ENCODE measurements at places on chromosomes 12 and 14. TPM values are rescaled to one million over a fixed set of nuclear protein-coding genes. Genes with fewer than 3 reads are reported as not detected.

- no peak for DNase-seq
Observed at GRCh38 chr12:128073937-128074336, 193.0 kb upstream of the TMEM132C start.

DNA sequence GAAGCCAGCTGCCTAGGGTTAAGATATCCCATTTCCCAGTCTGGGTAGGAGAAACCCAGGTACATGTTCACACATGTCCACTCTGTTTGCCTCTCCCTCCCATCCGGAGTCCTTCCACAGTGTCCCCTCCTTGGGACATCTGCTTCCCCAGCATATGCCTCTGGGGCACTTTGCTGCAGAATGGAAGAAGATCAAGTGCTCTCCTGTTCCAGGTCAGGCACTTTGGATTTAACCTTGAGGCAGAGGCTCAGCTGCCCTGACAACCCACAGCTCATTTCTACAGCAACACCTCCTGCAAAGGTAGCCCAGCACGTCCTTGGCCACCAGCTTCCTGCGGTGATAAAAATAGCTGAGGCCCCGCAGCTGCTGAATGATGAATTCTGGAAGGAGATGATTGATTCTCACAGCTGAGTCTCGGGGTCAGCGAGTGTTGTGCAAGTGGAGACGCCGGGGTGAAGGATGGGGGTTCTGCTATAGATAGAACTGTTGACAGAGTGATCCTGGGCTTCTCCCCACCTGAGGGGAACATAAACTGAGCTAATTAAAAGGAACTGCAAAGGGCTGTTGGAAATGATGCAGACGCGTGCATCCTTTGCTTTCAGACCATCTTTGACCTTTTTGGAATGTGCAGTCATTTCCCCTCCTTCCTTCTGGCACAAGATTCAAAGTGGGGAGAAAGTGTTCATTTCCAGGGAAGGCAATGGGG lies 145.0 kb downstream of the SLC38A6 start:
- DNase-seq, result no peak

DNA sequence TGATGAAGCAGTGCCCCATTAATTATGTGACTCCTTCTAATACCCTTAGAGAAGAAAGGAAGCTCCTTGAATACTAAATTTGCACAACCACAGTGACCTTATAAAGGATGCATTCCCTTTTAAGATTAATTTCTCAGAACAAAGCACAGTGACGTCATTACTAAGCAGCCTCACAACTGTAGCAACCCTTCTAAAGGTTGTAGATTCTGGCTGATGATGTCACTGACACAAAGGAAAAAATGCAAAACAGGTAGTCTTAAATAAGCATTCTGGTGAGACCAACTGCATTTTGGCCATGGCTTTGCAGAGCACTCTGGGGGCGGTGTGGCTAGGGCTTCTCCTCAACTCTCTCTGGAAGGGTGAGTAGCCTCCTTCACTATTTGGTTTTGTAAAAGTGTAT lies 38.4 kb upstream of the OR4E1 start:
- DNase-seq, result no peak

DNA sequence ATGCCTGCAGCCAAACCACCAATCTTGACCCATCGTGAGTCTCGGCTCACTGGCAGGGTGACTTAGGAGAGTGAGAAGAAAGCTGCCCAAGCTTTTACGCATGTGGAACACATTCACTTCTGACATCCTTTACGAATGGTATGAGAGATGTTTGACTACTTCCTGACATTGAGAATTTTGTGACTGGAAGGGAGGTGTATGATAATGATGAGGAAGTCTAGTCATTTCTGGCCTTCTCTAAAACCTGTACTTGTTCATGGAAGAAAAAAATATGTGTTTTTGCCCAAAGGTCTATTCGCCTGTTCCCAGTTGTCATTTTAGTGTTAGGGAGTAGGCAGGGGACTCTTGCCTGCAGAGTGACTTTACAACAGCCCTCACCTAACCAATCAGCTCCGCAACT lies 227.2 kb upstream of the ATP2B1 start:
- DNase-seq, result no peak

DNA sequence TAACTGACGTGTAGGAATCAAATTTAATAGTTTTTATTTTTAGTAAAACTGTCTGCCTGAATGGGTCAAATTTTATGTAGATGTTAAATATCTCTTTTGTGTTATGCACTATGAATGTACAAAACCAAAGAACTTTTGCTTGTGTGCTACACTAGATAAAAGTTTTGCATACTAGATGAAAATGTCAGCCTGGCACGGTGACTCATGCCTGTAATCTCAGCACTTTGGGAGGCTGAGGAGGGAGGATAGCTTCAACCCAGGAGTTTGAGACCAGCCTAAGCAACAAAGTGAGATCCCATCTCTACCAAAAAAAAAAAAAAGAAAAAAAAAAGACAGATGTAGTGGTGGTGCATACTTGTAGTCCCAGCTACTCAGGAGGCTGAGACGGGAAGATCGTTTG lies 11.1 kb downstream of the AEBP2 start:
- DNase-seq, result no peak

DNA sequence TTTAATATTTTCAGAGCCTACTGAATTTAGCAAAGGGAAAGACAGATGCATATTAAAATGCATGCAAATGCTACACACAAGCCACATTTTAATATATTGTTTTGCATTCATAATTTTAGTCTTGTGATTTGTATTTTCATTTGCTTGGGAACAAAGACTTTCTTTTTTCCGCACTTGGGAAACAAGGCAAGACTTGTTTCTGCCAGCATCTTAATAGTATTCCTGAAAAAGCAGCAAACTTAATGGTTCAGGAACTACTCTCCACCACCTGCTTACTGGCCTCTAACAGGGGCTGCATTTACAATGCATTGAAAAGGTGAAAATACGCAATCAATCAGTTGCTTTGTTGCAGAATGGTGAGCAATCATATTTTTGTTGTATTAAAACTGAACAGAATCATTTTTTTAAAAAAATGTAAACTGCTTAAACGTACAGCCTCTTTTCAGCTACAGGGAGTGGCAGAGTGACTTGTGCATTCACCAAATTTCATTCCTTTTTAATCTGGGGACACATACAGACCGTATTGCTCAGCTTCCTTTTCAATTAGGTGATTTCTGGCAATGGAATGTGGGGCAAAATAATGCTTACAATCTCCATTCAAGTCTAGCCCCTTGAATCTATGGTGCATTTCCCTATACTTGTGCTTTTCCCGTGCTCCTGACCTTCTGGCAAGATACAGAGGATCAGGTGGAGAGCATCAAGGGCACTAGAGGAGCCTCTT lies 144.1 kb upstream of the BTG1 start:
- DNase-seq, result no peak

- no peak for DNase-seq
Observed at GRCh38 chr14:102684298-102684663, 91.8 kb downstream of the RCOR1 start.

DNA sequence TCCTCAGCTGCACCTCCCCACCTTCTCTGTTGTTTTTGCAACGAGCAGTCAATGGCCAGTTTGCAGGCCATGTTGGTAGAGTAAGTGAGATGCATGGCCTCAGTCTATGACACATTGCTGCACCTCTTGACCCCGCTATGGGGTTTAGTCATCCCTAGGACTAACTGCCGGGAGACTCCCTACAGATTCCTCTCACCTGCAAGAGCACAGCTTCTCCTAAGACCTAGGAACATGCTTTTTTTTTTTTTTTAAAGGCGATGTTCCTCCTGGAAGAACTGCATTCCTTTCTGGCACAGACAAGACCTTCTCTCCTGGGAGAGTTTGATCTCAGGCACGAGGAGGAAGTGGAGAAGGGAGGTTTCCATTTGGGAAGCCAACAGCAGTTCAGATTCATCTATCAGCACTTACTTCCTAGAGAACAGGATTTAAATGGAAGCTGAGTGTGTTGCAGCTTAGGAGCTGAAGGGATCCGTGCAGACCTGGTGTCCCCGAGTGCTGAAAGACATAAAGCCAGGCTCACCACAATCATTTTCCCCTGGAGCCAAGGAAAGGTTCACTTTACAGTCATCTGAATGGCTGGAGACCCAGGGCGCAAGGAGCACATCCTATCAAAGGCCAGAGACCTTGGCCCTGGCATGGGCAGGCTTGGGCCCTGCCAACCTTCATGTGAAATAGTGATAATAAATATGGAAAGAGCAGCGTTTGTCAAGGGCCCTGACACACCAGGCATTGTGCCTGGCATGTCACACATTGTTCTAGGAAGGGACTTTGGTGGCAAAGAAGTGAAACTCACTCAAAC lies 104.1 kb downstream of the LGMN start:
- DNase-seq, result peak; percentile 1

DNA sequence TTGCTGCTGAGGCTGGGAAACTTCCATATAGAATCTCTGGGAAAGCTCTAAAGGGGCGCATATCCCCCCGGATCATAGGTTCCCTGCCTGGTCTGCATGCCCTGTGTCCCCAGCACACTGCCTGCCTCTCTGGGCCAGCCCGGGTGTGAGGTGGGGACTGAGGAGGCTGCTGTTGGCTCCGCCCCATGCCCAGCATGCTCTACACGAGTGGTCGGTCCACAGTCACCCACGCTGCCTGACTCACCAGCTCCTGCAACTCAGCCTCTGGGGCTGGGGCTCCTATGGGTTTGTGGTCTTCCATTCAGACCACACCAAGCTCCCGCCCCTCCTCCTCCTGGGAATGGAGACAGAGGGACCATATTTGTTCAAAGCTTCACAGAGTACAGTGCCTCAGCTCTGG lies 88.5 kb upstream of the ANO2 start:
- no peak for DNase-seq

DNA sequence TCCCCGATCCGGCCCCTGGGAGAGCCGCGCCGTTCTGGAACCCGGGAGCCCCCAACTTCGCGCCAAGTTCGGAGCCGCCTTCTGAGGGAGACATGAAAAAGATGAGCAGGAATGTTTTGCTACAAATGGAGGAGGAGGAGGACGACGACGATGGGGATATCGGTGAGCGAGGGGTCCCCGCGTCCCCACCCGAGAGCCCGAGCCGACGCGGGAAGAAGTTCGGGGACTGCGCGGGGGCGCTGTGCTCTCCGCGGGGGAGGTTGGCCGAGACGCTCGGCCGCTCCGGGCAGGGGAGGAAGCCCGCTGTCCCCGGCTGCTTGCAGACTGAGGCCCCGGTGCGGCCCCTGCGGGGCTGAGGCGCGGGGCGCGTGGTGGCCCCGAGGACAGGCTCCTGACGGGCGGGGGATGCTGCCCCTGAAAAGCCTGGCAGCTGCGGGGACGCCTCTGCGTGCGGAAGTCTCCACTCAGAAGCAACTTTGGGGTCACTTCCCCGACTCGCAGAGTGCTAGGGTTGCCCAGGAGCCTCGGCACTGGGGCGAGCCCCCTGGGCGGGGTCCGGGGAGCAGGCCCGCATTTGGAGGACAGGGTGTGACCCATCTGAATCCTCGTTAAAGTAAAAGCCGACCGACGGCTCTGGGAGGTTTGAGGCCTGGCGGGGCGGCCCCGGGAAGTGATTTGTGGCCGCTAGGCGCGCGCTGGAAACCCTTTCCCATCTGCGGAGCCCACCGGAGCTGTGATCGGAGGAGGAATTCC lies 511 bp downstream of the ANO6 start:
- peak; percentile 56 for DNase-seq

DNA sequence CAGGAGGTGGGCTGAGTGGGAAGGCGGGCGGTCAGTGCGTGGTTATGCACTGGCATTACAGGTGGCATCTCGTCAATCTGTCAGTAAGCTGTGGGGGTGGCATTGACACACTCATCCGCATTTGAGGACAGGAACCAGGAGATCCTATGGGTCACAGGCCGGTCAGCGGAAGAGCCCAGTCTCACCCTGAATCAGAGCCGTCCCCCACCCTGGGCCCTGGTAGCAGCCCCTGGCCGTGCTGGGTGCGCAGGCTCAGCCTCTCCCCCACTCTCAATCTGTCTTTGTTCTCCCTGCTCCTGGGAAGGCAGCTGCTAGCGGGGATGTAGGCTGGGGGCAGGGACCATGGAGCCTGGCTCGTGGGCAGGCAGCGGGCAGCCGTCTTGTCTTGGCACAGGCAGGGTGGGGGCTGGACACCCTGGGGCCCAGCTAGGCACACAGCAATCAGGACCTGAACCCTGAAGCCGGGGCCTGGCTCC lies 5.1 kb downstream of the INF2 start:
- DNase-seq, result peak; percentile 58

DNA sequence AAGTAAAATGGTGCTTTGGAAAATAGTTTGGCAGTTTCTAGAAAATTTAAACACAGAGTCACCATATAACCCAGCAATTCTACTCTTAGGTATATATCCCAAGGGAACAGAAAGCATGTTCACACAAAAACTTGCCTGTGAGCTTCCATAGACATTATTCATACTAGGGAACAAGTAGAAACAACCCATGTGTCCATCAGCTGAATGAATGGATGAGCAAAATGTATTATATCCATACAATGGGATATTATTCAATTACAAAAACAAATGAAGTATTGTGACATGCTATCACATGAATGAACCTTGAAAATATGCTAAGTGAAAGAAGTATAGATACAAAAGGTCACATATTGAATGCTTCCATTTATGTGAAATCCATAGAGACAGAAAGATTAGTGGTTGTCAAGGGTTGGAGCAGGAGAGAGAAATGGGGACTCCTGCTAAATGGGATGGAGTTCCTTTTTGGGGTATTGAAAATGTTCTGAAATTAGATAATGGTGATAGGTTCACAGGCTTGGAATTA lies 7.9 kb downstream of the SLC10A1 start:
- no peak for DNase-seq

DNA sequence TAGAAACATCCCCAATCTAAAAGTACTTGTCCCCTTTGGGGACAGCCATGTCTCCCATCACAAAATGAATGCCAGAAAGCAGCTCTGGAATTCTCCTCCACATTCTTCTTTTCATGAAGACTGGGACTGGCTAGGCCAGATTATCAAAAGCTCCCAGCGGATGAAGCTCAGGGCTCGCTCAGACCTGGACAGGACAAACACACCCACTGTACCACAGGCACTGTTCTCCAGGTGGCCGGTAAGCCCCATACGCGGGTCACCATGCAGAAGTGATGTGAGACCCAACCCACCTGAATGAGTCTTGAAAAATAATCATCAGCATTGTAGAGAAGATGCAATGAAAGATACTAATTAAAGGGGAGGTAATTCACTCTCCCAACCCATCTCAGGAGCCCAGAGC lies 85.1 kb downstream of the GCH1 start:
- DNase-seq, result no peak

PLBD1 gene
- 6.1 TPM for total RNA-seq

TSPAN9 gene
- 12.0 TPM for total RNA-seq

P2RX2 gene
- not detected for total RNA-seq

ASIC1 gene
- total RNA-seq, result 6.7 TPM

CFAP54 gene
- total RNA-seq, result not detected

KLRB1 gene
- total RNA-seq, result not detected

ANAPC5 gene
- total RNA-seq, result 108 TPM

CIDEB gene
- total RNA-seq, result 0.31 TPM

Data from HT-29 (cell line).